ENCODE measurements at places on chromosomes 5 and 9.

DNA sequence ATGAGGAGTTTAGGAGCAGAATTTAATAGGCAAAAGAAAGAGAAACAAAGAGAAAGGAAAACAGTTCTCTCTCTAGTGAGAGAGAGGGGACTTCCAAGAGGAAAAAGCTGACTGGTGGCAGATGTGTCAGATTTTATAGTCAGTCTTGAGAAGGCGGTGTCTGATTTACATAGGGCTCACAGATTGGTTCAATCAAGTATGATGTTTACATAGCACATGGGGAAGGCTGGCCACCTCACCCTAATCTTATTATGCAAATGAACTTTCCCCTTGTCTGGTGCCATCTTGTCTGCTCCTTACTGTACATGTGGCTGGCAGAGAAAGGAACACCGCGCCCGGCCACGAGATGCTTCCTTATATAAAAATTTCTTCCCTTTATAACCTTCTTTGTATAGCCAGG lies 24.7 kb downstream of the UNC13B start:
- no peak for DNase-seq

- DNase-seq, result no peak
Measured at GRCh38 chr5:154002511-154003020, 36.1 kb downstream of the FAM114A2 start.

- DNase-seq, result no peak
Measured at GRCh38 chr5:177459357-177459756, 12.7 kb downstream of the PRR7 start.

- no peak for DNase-seq
Measured at GRCh38 chr5:149073213-149073612, 10.4 kb upstream of the SH3TC2 start.

All from stromal cell of bone marrow (primary cell).